WTC11 (cell line): ENCODE measurements at places on chromosomes 3 and 15.

GRCh38 chr15:66652806-66653205 is 49.2 kb upstream of the SMAD6 start:
- DNase-seq = no peak

GRCh38 chr3:83895892-83896291 is 1062.9 kb upstream of the CADM2 start:
- no peak for DNase-seq

- no peak for DNase-seq
Measured at GRCh38 chr3:25831578-25831977, 41.7 kb downstream of the OXSM start.

DNA sequence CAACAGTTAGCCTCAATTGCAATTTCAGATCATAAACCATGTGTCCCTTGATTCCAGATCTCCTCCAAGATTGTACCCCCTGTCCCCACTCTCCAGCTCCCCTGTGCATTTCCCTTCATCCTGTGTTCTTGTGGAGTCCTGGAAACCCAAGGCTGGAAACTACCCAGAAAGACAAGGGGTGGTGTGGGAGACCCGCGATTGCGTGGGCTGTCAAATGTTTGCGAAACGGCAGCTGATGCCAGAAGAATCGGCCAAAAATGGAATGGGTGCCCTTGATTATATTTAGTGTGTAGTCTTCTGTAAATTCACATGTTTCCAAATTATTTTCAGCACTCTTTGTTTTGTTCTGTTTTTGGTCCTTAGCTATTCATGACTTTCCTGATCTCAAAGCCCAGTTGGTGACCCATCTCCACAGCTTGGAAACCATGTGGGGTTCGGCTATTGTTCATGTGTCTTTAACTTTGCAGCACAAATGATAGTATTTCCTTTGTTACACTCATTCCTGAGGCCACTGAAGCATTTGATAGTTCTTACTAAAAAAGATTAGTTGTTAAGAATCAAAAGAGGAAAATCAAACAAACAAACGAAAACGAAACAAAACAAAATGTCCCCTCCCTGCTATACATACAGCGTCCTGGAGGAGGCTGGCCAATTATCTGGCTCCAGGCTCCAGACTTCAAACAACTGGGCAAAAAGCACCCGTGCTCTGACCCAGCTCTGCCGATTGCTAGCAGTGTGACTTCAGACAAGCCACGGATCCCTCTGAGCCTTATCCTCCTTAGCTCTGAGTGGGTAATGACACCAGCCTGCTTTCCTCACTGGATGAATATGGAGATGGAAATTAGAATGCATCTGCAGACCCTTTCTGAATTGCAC is 120.9 kb downstream of the CACNA2D3 start:
- DNase-seq = no peak

DNA sequence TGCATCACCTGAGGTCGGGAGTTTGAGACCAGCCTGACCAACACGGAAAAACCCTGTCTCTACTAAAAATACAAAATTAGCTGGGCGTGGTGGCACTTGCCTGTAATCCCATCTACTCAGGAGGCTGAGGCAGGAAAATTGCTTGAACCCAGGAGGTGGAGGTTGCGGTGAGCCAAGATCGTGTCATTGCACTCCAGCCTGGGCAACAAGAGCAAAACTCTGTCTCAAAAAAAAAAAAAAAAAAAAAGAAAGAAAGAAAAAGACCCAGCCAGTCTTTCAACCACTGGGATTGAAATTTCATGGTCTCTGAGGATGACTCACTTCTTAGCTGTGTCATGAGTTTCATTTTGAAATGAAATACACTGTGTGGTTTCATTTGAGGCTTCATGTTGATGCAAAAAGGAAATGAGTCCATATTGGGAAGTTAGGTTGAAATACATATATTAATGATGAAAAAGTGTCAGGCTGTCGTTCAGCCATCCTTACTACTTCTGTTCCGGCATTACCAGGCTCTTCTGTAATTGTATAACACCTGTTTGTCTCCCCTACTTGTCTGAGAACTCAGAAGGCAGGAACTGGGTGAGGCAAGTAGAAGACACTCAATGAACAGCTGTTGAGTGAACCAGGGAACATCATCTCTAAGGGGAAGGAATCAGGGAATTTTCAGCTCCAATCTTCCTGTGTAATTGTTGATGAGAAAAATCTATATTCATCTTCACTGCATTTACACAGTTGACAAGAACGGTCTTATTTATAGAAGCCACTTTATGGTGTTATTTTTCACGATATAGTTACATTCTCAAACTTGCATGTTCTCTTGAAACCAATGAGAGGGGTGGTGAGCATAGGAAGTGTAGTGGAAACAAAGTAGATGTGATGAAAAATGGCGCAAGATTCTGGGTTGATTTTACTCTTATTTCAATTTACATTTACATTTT is 87.4 kb downstream of the NFKBIZ start:
- no peak for DNase-seq

- DNase-seq = no peak
Measured at GRCh38 chr3:193372783-193373182, 5.8 kb downstream of the ATP13A5 start.

DNA sequence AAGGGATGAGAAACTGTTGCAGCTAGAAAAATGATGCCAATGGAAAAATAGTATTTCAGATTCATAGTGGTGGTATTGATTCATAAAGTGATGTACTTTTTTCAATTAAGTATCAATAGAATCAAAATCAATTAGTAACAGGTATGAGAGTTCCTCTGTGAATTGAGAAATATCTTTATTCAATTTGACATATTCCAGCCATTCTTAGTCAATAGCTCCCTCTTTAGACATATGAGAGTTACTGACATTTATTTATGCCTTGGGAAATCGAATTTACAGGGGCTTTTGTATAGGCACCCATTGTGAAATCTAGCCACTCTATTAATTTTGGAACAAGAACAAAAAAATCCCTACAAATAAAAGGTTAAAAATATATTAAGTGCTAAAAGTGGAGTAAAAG is 386.9 kb upstream of the CNTN3 start:
- DNase-seq = no peak

DNA sequence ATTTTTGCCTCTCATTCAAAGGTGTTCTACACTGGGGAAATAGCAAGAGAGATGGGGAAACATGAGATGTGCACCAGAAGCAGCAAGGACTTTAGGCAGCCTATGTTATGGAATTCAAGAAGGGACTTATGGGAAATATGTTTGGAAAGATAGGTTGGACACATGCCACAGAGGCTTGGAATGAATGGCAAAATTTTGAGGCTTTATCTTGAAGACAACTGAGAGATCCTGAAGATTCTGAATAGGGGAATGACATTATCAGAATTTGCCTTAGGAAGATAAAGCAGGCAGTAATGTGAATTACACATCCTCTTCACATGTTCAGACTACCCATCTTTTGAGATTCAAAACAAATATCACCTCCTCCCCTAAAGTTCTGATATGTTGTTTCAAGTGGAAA is 10.0 kb upstream of the MECOM start:
- no peak for DNase-seq

- DNase-seq = no peak
Measured at GRCh38 chr3:182989566-182989965, 9.2 kb upstream of the DCUN1D1 start.

- no peak for DNase-seq
Measured at GRCh38 chr3:29705906-29706844, 425.3 kb downstream of the RBMS3 start.

- DNase-seq = no peak
Measured at GRCh38 chr3:31442755-31443154, 90.0 kb upstream of the STT3B start.

DNA sequence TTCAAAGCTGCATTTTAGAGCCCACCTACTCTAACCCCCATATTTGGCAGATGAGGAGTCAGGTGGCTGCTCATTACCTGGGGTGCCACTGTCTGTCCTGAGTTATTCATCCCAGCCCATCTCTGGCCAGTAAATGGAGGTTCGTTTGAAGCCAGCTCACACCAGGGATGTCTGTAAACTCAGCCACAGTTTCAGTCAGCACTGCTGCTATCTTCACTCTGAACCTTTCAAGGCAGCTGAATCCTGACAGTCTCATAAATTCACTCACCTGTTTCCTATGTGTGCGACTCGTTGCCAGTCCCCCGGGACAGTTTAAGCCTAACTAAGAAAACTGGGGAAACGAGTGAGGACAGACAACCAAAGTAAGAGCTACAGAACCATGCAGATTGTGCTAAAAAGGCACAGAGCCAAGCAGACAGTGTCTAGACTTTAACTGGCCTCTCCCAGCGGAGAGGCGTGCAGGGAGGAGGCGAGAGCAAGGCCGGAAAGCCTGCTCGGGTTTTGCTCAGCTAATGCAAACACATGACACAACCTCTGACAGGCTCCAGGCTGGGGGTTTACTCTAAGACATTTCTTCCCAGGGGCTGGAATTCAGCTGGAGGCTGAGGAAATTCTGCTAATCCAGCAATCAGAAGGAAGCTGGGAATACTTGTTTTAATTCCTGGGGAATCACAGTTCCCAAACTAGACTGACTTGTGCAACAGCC is 12.0 kb downstream of the FSTL1 start:
- no peak for DNase-seq

GRCh38 chr3:56930706-56931105 is 129.0 kb upstream of the ARHGEF3 start:
- DNase-seq = no peak

GRCh38 chr3:12479919-12480427 is 4.3 kb upstream of the TSEN2 start:
- peak; percentile 32 for DNase-seq

- DNase-seq = no peak
Measured at GRCh38 chr3:54909191-54909590, 18.7 kb downstream of the LRTM1 start.

DNA sequence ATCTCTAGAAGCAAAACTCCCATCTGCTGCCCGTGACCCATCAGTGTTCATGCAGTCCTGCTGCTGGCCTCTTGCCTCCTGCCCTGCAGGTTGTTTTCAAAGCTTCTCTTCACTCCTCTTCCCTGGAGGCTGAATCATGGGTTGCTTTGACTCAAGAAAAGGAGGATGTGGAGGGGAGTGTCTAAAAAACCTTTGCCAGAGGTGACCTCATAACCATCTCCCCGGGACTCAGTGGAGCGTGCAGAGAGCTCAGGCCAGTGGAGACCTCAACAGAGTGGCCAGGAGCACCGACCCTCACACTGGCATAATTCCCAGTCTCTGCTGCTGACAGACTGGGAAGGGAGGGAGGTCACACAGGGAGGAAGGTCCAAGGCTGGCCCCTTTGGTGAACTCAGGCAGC is 60.9 kb upstream of the ITGA11 start:
- DNase-seq = no peak

GRCh38 chr3:129040579-129041300 is 19.8 kb upstream of the GP9 start:
- no peak for DNase-seq

- DNase-seq = no peak
Measured at GRCh38 chr3:28089527-28089897, 151.9 kb upstream of the CMC1 start.

DNA sequence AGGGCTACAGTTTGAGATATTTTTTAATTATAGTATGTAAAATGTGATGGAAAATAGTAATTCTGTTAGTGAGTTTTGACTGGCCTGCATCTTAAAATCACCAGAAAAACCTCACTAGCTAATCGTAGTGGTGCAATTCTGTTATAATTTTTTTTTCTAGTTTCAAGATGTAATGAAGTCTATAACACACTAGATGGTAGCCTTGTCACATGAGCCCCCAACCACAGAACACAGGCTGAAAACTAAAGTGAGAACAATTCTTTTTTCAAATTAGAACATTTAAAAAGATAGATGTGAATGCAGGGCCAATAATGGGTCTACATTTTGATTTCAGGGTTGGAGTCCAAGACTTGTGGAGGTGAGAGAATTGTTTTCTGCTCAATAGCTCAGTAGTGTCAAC is 83.3 kb upstream of the KCNH8 start:
- DNase-seq = no peak

DNA sequence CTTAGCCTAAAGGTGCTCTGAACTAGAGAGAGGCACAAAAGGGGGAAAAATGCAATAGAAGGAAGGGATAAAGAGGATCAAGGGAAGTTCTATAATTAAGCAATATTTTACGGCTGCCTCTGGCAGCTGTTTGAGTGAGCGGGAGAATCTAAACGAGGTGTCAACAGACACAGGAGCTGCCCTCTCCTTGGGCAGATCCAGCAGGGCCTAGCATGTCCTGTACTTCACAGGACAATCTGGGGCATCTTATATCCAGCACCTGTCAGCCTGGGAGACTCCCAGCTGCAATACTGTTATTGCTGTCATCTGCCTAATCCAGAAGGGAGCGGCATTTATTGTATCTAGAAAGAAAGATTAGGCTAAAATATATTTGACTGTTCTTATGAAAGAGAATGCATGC is 68.9 kb downstream of the WWTR1 start:
- no peak for DNase-seq

GRCh38 chr15:91549581-91549980 is 303.9 kb upstream of the SLCO3A1 start:
- no peak for DNase-seq

DNA sequence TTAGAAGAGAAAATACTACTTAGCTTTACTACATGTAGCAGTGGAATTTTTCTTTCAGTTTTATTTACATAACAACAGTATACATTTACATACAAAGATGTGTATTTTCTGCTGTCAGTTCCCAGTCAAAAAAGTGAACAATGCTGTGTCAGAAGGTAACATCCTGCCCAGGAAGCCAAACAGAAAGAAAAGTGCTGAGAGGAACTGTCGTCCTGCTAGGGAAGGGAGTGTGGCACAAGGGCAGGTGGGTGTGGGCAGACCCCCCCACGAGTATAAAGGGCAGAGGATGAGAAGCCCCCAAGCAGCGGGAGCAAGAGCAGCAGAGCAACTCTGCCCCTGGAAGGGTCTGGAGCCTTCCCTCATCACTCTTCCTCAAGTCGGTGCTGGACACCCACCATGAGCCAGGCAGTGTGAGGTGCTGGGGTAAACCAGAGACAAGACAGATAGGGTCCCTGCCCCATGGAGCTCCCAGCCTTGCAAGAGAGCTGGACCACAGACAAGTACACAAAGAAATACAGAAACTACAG is 39.7 kb downstream of the TBC1D2B start:
- no peak for DNase-seq

- no peak for DNase-seq
Measured at GRCh38 chr15:31031471-31032067, 40.1 kb upstream of the MTMR10 start.

GRCh38 chr3:3016226-3016625 is 93.9 kb downstream of the IL5RA start:
- no peak for DNase-seq

DNA sequence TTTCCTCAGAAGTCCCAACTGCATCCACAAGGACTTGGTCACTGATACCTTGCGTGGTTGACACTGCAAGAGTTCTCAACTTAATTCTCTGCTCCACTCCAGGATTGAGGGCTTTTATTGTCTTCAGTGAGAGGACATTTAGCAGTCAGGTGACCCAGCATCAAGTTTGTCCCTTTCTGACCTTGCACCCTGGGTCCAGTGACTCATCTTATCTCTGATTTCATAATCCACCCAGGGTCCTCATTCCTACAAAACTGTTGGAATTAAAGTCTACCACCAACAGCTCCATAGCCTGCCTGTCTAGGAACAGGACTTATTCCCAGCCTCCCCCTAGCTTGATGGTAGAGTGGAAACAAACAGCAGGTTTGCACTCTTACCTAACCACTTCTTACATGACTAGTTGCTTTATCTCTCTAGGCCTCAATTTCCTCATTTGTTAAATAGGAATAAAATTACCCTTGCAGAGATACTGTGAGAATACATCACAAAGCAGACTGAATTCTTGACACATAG is 151.3 kb upstream of the LPP start:
- DNase-seq = no peak

- no peak for DNase-seq
Measured at GRCh38 chr3:26460985-26461384, 161.6 kb upstream of the LRRC3B start.
